Stimulated activated naive CD4-positive, alpha-beta T cell treated with Interleukin-2 at 50 U/mL for 16 hours (primary cell): ENCODE measurements at places on chromosomes 13 and 19.

- no peak for DNase-seq
Observed at GRCh38 chr19:43562226-43562697, 13.1 kb downstream of the XRCC1 start.

GRCh38 chr13:54775501-54776191 lies 1747.0 kb downstream of the OLFM4 start:
- DNase-seq, result no peak

DNA sequence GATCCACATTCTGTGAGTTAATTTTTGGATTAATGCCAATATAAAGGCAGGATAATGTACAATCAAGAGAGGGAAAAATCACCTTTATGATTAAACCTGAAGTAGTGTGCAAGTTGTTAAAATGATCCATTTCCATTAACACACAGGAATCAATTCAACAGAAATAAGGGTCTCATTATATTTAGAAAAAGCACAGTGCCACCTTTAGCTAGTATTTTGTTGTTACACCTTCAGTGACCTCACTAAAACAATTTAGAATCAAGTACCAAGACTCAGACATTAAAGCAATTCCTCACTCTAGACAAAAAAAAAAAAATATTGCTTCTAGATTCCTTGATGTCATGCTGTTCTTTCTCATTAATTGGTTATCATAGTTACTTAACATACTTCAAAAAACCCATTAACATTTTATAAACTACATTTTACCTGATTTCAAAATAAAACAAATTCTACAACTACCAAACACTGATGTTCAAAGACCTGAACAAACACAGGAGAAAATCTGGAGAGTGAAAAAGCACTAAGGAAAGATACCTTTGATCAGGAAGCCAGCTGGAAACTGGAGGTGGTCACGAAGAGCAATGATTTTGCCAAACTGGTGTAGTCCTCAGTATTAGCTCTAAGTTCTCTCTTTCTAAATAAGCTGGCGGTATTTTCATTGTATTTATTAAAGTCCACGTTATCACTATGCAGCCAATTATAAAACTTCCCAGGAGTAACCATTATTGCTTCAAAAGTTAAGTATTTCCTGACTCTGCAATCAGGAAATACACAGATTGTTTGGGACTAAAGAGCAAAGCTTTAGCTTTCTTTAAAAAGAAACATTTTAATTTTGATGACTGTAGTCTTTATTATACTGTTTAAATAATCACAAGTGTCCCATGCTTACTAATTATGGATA lies 115.3 kb downstream of the TBC1D4 start:
- DNase-seq, result no peak

GRCh38 chr19:28737021-28737895 lies 475.7 kb downstream of the UQCRFS1 start:
- no peak for DNase-seq

GRCh38 chr13:30915691-30916541 lies 9.8 kb downstream of the MEDAG start:
- no peak for DNase-seq

GRCh38 chr13:37446503-37446902 lies 152.1 kb downstream of the POSTN start:
- no peak for DNase-seq

- DNase-seq, result no peak
Observed at GRCh38 chr19:46392837-46393236, 20.5 kb downstream of the CCDC8 start.

GRCh38 chr13:104309431-104309830 lies 1243.2 kb upstream of the SLC10A2 start:
- no peak for DNase-seq

- DNase-seq, result no peak
Observed at GRCh38 chr13:106691861-106692260, 123.9 kb upstream of the ARGLU1 start.

DNA sequence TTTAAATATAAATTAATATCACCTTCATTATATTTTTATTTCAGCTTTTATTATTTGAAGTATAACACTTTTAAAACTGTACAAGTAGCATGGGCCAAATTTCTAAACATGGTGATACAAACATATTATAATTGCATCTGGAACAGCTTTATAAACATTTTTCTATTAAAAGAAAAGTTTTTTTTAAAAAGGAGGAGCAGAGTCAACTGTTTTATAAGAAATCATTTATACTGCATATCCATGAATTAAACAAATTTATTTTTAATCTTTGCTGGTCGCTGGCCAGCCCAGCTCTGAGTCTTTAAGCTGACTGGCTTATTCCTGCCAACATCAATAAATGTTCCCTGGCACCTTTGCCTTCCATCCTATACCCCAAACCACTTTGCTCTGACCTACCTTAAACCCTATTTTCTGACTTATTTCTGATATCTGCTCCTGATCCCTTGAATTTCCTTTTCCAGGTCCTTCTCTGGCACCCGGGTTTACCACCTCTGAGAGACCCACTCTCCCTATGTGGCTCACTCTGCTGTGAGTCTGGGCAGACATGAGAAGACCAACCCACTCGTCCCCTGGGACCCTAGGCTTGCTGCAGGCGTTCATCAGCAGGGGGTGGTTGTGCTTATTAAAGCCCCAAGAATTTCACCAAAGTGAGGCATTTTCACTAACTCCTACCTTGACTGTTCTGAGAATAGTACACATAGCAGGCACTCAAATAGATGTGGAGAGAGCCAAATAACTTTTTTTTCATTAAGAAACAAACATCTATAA lies 220.3 kb downstream of the KLF12 start:
- no peak for DNase-seq
